ENCODE measurements at places on chromosomes 7 and 10.

GRCh38 chr7:102085218-102085772 lies 201.4 kb upstream of the SH2B2 start:
- DNase-seq: no peak

DNA sequence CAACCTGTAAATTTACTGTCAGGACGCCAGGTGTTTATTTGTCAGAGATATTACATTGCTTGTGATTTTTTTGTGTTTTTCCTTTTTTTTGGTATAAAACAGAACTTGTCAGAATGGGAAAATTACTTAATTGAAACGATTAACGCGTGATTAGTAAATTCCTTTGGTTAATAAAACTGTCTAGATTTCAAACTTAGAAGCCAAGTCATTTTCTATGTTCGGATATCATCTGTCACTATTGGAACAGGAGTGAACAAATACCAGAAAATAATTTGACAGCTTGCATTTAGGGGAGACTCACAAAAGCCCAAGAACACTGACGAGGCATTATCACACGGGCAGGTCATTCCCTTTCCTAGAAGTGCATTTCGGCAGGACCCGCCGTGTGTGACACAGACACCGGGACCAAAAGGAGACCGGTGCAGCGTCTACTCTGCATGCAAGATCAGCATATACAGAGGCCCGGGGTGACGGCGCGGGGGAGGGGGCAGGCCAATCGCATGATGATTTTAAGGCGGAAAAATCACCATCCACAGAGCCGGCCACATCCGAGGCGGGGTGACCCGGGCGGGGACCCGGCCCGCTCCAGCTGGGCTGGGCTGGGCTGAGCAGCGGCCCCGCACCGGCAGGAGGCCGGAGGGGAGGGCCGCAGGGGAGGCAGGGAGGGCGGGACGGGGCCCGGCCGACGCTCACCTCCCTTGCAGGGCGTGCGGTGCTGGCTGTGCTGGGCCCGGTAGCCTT lies 841 bp downstream of the GLUD1 start:
- no peak for DNase-seq

- DNase-seq: no peak
Observed at GRCh38 chr10:354901-355617, 219.8 kb downstream of the ZMYND11 start.

GRCh38 chr10:9814285-9814864 lies 1203.3 kb upstream of the CELF2 start:
- no peak for DNase-seq

- no peak for DNase-seq
Observed at GRCh38 chr10:87544721-87545120, 40.0 kb downstream of the MINPP1 start.

DNA sequence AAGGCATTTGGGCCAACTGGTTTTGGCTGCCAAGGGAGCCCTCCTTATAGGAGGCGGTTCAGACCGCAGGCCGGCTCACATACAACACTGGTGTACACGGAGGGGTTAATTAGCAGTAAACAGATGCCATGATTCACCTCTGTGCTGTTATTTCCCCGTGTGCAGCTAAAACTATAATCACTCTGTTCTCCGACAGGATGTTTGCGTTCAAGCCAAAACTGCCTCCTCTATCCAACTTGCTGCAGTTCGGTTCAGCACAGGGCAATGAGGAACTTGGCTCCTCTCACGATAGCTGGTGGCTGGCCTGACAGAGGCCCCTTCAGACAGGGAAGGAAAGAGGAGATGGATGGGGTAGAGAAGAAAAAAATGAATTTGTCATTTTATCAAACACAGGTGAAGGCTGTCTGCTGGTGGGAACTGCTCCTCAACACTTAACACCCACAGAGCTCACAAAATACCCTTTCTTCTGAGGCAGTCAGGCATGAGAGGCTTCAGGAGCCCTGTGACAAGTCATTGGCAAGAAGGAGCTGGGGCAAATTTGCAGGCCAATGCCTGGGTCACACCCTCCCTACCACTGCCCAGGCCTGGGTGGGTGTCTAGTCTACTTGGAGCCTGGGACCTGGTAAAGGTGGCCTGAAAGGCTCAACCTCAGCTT lies 24.0 kb downstream of the KCNMA1 start:
- no peak for DNase-seq

DNA sequence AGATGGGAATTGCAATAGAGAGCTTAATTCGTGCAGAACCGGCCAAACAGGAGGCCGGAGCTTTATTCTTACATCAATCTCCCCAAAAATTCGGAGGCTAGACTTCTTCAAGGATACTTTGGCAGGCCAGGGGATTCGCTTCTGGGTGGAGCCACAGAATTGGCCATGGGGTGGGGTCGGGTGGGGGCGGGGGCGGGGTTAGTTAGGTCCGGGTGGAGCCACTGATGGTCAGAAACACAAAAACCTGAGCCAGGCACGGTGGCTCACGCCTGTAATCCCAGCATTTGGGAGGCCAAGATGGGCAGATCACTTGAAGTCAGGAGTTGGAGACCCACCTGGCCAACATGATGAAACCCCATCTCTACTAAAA lies 87.5 kb downstream of the SEPTIN14 start:
- no peak for DNase-seq

DNA sequence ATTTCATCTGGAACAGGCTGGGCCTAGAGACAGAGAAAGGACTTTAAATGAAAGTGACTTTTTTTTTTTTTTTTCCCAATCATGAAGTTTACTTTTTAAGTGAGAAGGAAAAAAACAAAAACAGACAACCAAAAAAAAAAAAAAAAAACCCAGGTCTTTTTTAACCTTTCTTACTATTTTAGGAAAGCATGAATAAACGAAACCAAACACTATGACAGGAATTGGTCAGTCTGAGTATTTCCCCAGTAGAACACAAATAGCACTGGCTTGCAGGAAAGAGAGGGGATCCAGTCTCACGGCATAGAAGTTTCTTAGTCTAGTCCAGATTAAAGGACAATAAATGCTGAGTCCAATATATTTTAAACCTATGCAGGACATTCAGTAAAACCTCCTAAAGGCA lies 180.5 kb upstream of the CCDC6 start:
- DNase-seq: no peak

- DNase-seq: no peak
Observed at GRCh38 chr7:37476428-37476827, 27.8 kb upstream of the ELMO1 start.

- DNase-seq: no peak
Observed at GRCh38 chr7:92289321-92289720, 43.5 kb downstream of the ANKIB1 start.

- DNase-seq: no peak
Observed at GRCh38 chr7:12146813-12147212, 64.3 kb upstream of the TMEM106B start.

DNA sequence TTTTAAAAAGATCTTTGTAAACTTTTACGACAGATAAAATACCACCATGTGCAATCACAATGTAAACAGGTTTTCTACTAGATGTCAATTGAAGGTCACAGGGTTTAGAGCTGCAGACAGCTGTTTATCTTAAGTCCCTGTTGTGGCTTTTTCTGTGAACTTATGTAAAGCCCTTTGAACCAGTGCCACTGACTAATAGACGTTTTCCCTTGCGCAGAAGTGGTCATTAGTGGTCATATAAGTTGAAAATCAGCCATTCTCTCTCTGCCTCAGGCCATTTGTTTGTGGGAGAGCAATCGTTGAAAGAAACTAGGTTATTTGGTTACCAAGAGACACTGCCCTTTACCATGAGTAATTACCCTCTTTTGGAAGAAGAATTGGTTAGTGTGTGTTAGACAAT lies 23.9 kb downstream of the CACNB2 start:
- no peak for DNase-seq
